ENCODE measurements at places on chromosomes 3 and 15. TPM values are rescaled to one million over a fixed set of nuclear protein-coding genes. Genes with fewer than 3 reads are reported as not detected.

DNA sequence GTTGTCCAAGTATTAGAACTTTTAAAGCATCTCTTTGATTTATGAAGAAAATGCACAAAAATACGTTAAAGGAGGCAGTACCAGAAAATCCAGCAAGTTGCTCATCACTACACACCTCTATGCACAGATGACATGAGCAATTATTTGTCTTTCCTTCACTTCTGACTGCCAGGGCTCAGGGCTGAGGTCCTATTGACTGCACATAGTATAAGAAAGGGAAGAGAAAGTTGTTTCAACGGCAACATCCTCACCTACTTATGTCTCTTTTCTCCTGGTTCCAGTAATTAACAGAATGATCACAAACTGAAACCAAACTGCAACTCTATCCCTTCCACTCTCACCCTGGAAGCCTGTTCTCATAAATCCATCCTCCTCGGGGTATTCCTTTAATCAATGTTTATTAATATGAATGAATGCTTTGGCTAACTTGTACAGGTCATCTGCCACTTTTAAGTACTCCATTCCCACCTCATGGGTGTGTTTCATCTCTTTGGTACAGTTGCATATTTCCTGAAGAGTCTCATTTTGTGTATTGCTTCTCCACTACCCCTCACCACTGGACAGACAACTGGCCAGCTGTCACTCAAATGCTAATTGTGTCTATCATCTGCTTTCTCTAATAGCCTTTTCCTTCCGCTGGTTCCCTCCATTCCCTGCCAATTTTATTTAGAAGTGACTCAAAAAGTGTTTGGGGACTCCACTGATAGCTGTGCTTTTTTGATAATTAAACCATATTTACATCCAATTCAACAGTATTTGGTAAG lies 34.5 kb downstream of the RAB27A start:
- no peak for DNase-seq

- no peak for DNase-seq
Measured at GRCh38 chr3:12557473-12558100, 700 bp downstream of the MKRN2 start.

DNA sequence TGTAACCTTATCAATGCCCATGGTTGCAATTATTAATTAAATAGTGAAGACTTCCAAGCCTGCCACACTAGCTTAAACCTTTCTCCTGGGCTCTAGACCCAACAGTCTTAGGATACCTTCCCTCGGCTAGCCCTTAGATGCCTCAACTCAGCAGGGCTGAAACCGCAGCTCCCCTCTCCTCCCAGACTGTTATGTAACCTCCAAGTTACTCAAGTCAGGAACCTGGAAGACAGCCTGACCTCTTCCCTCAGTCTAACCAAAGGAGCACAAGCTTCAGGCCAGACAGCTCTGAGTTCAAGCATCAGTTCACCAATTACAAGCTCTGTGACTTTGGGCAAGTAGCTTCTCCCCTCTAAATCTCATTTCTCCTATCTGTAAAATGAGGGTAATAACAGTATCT lies 70.5 kb upstream of the HACD2 start:
- no peak for DNase-seq

Gene SEMA7A
- total RNA-seq: 11.2 TPM

Gene HHATL
- not detected for total RNA-seq

Gene LEKR1
- total RNA-seq: not detected

- DNase-seq: no peak
Measured at GRCh38 chr3:178313716-178314115, 222.5 kb upstream of the KCNMB2 start.

DNA sequence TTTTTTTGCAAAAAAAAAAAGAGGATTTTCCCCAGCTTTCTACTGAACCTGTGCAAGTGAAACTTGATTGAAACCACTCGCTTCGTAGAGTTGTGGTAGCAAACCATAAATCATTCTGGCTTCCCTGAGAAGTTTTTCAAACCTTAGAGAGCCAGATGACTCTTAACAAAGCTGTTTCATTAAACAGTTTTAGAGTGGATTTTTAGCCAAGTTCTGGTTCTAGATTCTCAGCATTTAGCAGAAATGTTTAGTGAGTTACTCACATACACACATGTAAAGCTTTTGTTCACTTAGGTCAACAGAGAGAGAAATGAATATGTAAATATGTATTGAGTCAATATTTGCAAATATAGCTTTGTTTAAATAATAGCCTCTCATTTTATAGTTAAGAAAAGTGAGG lies 18.1 kb upstream of the CCR9 start:
- DNase-seq: no peak

Gene PLCB2
- 1.7 TPM for total RNA-seq

GRCh38 chr3:853489-853888 lies 239.3 kb upstream of the CNTN6 start:
- no peak for DNase-seq

DNA sequence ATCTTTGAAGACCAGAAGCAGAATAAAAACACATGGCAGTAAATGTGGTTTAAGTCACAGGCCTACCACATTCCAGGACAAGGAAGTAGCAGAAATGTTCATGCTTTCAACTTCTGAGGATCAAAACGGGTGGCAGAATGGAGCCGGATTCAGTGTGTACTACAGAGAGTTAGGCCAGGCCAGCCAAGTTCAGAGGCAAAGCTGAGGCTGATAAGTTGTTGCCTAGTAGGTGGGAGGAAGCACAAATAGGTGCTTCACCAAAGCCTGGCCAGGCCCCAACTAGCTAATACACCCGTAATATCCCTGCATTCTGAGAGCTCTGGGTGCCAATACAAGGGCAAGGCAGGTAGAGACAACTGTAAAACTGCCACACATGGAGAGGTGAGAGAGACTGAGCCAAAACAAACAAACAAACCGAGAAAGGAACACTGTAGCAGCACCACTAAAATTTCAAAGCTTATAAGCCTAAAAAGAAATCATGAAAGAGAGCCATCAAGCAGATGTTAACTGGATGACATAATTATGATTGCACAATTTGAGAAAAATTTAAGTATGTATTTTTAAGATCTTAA lies 156.4 kb upstream of the CBLB start:
- no peak for DNase-seq

Gene RASGRF1
- total RNA-seq: 0.59 TPM

Gene CDCP1
- 47.8 TPM for total RNA-seq

DNA sequence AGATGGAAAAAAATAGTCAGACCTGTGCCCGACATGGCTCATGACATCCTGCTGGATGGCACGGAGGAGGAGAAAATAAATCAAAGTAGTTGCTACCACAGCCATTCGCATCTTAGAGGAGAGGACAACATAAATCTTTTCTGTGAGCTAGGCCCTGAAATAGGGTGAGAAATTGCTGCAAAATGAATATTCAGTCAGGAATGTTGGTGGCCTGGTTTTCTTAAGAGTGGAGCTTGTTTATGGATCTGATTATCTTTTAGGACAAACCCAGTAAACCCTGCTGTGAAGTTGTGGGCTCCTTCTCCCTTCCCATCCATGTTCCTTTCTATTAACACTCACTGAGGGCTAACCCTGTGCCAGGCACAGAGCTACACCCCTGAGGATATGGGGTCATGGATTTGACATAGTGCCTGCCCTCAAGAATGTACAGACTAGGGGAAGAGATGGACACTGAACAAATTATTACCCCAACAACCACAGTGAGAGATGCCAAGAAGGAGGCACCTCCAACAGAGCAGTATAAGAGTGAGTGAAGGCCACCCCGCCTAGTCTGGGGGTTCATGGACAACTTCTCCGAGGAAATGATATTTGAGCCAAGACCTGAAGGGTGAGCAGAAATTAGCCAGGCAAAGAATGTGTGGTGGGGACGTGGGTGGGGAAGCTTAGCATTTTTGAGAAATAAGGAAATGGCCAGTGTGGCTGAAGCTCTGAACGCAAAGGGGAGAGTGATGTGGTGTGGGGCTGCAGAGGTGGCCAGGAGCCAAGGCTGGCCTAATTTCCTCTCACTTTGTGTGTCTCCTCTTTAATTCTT lies 68.9 kb upstream of the ARL8B start:
- no peak for DNase-seq
